ENCODE measurements at places on chromosomes 4 and X. TPM values are rescaled to one million over a fixed set of nuclear protein-coding genes. Genes with fewer than 3 reads are reported as not detected.

DNA sequence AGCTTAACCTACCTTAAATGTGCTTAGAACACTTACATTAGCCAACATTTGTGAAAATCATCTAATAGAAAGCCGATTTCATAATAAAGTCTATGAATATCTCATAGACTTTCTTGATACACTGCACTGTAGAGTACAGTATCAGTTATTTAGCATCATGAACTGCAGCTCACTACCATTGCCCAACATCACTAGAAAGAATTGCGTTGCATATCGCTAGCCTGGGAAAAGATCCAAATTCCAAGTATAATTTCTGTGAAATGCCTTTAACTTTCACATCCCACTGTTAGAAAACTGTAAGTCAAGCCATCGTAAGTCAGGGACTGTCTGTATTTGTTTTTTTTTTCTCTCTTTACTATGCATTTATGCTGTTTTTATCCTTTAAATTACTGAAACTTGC is 918.6 kb upstream of the PABPC4L start:
- H3K27ac ChIP-seq, result no peak overlapping the region
- no peaks in the 10 kb centered on the region for H3K36me3 ChIP-seq
- DNase-seq, result no peak
- H3K4me1 ChIP-seq, result no peaks in the 10 kb centered on the region
- H3K4me3 ChIP-seq, result no peak overlapping the region

DNA sequence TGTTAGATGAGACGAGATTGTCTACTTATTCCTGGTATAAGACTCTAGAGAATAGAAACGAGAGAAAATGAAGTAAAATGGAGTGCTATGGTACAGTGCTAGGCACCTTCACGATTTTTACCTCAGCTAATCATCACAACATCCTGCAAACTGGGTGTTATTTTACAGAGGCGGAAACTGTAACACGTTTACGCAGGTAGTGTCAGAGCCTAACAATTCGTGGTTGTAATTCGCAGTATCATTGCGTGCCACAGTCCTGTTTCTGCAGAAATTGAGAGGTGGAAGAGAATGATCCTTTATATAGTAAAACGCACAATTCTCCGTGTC is 383 bp upstream of the TBC1D19 start:
- H3K36me3 ChIP-seq, result no peaks in the 10 kb centered on the region
- peak overlapping the region; percentile 73 for H3K4me3 ChIP-seq
- no peak for DNase-seq
- no peaks in the 10 kb centered on the region for H3K4me1 ChIP-seq
- H3K27me3 ChIP-seq, result no peaks in the 10 kb centered on the region

SLC9B1 gene
- total RNA-seq, result 4.2 TPM

GRCh38 chr4:136458326-136458725 is 1074.0 kb downstream of the PCDH18 start:
- no peak for DNase-seq
- H3K27ac ChIP-seq, result no peak overlapping the region
- no peak overlapping the region for H3K4me3 ChIP-seq
- H3K36me3 ChIP-seq, result no peaks in the 10 kb centered on the region
- H3K27me3 ChIP-seq, result no peaks in the 10 kb centered on the region

- H3K27me3 ChIP-seq, result no peaks in the 10 kb centered on the region
- DNase-seq, result no peak
- H3K27ac ChIP-seq, result no peak overlapping the region
- no peaks in the 10 kb centered on the region for H3K36me3 ChIP-seq
- no peaks in the 10 kb centered on the region for H3K4me1 ChIP-seq
Observed at GRCh38 chrX:39481621-39482020, 616.1 kb downstream of the BCOR start.

GRCh38 chrX:147890756-147891155 is 21.0 kb upstream of the FMR1 start:
- H3K27ac ChIP-seq, result no peak overlapping the region
- H3K36me3 ChIP-seq, result no peaks in the 10 kb centered on the region
- H3K4me3 ChIP-seq, result no peak overlapping the region

All from tibial nerve (tissue), 4 donors.